ENCODE measurements at places on chromosomes 7 and 10.

DNA sequence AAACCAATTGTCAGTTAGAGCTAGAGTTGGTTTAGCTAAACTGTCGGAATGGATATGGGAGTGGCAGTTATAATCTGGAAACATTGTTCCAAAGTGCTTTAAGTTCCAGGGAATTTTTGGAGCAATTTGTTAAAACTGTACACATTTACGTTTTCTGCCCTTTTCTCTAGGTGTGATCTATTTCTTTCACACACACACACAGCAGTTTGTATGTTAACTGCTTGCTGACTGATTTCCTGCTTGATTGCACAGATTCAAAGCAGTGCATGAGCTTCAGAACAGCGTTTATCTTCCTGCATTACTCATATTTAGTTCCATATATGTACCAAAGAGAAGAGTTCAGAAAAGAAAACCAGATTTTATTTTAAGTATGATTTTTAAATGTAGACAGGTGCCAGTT lies 57.9 kb downstream of the MGMT start:
- no peak for DNase-seq

- no peak for DNase-seq
These were observed 2.5 kb downstream of the ASB13 start for GRCh38 chr10:5663692-5664427.

GRCh38 chr7:69696054-69696591 lies 97.8 kb downstream of the AUTS2 start:
- peak; percentile 13 for DNase-seq

GRCh38 chr7:9149499-9150082 lies 716.2 kb downstream of the NXPH1 start:
- DNase-seq = no peak

GRCh38 chr7:157721468-157722136 lies 384.8 kb downstream of the DNAJB6 start:
- no peak for DNase-seq

- DNase-seq = peak; percentile 61
These were observed 29.5 kb upstream of the ANKRD2 start for GRCh38 chr10:97543025-97543546.

DNA sequence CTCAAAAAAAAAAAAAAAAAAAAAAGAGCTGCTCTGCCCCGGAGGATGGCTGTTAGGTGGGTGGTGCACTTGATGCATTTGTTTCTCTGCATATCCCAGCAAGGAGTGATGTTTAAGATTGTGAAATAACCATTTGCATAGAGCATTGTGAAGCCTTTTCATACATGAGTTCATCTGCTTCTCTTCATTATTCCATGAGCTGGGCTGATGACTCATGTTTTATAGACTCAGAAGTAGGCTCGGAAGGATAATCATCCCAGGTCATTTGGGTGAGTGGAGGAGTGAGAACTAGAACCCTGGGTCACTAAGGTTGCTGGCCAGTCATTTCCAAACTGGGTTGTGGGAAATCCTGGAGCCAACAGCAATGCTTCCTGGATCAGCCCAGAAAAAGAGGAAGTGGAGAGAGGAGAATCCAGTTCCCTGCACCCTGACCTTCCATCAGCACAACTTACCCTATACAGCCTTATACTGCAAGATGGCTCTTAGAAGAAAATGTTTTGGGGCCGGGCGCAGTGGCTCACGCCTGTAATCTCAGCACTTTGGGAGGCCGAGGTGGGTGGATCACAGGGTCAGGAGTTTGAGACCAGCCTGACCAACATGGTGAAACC lies 45.3 kb downstream of the TACC2 start:
- no peak for DNase-seq

DNA sequence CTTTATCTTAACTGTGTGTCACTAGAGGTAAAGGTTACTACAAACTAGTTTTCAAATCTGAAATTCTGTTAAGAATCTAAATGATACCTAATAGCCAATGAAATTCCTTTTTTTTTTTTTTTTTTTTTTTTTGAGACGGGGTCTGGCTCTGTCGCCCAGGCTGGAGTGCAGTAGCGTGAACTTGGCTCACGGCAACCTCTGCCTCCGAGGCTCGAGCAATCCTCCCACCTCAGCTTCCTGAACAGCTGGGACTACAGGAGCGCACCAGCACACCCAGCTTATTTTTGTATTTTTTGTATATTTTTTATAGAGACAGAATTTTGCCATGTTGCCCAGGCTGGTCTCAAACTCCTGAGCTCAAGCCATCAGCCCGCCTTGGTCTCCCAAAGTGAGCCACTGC lies 160.3 kb upstream of the NEBL start:
- no peak for DNase-seq

DNA sequence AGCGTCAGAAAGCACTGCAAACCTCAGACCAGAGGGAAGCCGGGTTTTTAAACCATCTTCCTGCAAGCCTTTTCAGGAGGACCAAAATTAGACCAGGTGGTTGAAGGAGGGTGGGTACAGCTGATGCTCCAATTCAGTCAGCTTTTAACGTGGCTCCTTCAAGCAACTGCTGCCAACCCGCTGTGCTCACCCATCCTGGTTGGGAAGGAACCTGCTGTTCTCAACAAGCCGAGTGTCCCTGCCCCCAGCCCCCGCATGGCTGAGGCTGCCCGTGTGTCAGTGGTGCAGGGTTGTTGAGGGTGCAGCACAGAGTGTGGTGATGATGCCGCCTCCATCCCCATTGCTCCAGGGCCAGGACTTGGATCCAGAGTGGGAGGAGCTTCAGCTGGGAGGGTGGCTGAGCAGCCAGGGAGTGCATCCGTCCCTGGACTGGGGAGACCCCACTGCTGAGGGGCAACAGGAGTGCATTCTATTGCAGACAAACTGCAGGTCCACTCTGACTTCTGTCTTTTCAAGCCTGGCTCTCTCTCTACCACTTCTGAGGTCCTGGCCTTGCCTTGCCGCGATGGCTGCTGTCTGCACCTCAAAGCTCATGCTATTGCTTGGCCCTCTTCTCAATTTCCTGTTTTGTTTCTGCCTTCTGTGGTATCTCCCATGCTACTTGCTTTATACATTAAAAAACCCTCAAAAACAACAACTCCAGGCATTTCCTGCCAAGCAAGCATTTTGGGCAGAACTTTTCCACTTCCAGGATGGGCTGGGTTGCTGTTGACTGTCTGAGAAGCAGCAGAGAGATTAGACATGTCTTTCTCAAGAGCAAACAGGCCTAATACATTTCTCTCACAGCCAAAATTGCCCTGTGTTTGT lies 134.7 kb downstream of the DNAJB6 start:
- peak; percentile 31 for DNase-seq

GRCh38 chr7:12730523-12730922 lies 43.1 kb downstream of the ARL4A start:
- DNase-seq = no peak

- no peak for DNase-seq
These were observed 14.0 kb downstream of the HABP2 start for GRCh38 chr10:113566888-113567287.

- no peak for DNase-seq
These were observed 121.5 kb downstream of the KAT6B start for GRCh38 chr10:74947781-74948401.

- peak; percentile 65 for DNase-seq
These were observed 46.3 kb upstream of the RNF216 start for GRCh38 chr7:5827755-5828154.

GRCh38 chr10:124611738-124612137 lies 132.4 kb downstream of the FAM53B start:
- DNase-seq = peak; percentile 67

DNA sequence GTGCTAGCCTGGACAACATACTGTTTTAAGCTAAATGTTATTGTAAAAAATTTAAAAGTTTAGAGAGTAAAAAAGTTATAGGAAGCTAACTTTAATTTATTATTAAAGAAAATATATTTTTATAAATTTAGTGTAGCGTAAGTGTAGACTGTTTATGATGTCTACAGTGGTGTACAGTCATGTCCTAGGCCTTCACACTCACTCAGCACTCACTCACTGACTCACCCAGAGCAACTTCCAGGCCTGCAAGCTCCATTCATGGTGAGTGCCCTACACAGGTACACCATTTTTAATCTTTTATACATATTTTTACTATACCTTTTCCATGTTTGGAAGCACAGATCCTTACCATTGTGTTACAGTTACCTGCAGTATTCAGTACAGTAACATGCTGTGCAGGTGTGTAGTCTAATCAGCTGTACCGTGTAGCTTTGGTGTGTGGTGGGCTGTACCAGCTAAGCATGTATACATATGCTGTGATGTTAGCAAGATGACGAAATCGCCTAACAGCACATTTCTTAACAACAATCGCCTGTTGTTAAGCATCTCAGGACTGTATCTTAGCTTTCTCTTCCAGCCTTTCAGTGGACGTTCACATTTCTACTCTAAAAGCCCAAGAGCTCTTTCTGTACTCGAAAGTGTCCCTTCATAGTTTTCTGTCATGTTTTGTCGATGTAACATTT lies 12.5 kb downstream of the RNF32 start:
- no peak for DNase-seq

- no peak for DNase-seq
These were observed 12.7 kb downstream of the ZMIZ1 start for GRCh38 chr10:79081353-79082034.
